Choroid plexus epithelial cell (primary cell): ENCODE measurements at places on chromosomes 11 and 22.

DNA sequence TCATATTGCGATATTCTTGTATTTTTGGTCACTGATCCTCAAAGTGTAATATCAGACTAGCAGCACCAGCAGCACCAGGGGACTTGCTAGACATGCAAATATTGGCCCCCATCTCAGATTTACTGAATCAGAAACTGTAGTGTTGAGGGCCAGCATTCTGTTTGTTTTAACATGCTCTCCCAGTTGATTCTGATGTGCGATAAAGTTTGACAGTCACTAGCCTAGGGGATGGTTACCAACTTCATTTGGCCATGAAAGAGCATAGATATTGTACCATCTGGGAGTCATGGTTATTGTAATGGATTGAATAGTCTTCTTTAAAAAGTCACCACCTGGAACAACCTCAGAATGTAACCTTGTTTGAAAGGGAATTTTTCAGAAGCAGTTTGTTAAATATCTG is 1090.4 kb upstream of the RAG2 start:
- no peak for DNase-seq

DNA sequence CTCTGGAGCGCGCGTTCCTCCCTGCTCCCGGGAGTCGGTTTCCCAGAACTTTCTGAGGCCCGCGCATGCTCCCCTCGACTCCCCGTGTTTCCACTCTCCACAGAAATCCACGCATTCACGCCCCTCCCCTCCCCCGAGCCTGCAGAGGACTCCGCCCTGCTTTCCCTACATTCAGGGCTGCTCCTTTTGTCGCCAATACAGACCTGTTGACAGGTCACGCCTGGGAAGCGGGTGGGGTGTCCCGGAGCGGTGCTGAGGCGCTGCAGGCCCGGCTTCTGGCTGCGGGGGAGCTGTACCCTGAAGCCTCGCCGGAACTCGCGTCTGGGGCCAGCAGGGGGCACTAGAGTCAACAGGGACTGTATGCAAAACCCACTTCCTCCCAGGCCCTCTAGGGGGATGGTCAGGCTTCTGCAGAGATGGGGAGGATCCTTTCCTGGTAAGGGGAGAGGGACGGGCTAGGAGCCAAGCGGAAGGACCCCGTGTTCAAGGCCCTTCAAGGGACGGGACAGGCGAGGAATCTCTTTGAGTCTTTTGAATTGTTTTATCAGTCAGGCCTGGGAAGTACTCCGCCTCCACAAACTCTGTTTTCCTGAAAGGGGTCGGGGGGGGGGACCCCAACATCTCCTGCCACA is at the start of gene PRAME:
Gene PRAME, minus strand, starts transcription at position 294 of the 632 bp plus-strand sequence. CDS start 2,433 bp downstream, outside the sequence.
- DNase-seq, result peak; percentile 55

DNA sequence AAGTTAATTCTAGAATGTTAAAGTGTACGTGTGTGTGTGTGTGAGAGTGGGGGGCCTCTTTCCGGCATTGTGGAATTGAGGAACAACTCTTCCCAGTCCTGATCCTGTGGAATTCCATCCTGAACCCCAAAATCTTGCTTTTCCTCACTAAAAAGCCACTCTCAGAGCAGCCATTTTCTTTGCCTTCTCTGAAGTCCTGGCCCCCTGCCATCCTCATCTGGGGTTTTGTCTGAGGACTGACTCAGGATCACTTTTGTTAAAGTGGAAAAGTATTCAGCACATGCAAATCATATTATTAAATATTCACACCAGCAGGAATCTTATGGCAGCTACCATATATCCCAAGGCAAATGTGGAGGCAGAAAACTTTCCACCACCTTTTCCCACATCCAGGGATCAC is 3.8 kb downstream of the SCN4B start:
- DNase-seq, result no peak

- peak; percentile 55 for DNase-seq
Measured at GRCh38 chr11:73402834-73403185, 26.6 kb downstream of the RELT start.

DNA sequence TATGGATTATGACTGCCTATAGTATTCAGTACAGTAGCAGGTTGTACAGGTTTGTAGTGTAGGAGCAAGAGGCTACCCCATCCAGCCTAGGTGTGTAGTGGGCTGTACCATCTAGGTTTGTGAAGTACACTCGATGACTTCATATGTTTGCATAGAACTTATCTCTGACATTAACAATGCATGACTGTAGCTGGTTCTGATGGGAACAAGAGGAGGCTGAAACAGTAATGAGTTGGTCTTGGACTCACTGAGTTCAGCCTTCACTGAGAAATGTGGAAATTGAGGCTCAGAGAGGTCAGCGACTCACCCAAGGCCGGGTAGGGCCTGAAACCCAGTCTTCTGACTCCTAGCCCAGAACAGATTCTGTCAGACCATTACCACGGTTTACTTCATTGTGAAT is 13.0 kb downstream of the MYO7A start:
- peak; percentile 65 for DNase-seq

GRCh38 chr11:112637076-112637475 is 324.1 kb upstream of the NCAM1 start:
- DNase-seq, result no peak

GRCh38 chr22:50112151-50113118 is 22.6 kb downstream of the MOV10L1 start:
- peak; percentile 94 for DNase-seq

GRCh38 chr11:103773537-103773936 is 262.9 kb upstream of the DDI1 start:
- DNase-seq, result no peak

GRCh38 chr11:8352103-8352875 is 88.6 kb upstream of the LMO1 start:
- DNase-seq, result peak; percentile 13

- DNase-seq, result no peak
Measured at GRCh38 chr22:19578180-19579004, 54.2 kb upstream of the CLDN5 start.

GRCh38 chr11:8038811-8039529 is 42.0 kb upstream of the TUB start:
- DNase-seq, result no peak

DNA sequence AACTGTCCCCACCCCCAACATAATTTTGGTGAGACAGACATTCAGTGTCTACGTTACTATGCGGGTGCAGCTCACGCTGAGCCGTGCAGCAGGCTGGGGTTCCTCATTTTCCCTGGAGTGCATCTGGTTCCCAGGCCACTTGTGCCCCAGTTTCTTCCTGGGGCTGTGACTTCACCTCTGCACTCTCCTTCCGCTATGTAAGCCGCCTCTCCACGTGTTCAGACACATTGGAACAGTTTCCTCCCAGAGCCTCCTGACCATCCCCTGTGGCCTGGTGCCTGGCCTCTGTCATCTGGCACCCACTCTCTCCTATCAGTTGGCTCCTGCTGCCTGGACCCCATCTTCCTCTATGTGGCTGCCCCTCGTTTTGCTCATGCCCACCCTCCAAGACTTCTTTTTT is 46.2 kb upstream of the A4GALT start:
- no peak for DNase-seq

GRCh38 chr11:93689240-93689639 is 27.8 kb downstream of the CEP295 start:
- DNase-seq, result no peak

GRCh38 chr11:44899959-44900358 is 50.7 kb downstream of the TP53I11 start:
- DNase-seq, result peak; percentile 66

GRCh38 chr11:129700701-129701100 is 114.9 kb upstream of the TMEM45B start:
- no peak for DNase-seq

DNA sequence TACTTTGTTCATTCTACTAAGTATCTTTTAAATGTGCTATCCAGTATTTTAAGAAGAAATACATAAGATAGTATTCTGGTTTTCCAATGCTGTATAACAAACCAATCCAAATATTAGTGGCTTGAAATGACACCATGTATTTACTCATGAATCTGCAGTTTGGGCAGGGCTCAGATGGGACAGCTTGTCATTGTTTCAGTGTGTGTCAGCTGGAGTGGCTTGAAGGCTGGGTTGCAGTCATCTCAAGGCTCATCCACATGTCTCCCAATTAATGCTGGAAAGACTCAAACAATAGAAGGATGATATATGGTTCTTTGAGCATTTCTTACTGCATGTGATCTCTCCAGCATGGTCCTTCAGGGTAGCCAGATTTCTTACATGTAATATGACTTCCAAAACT is 146.2 kb downstream of the ARHGAP42 start:
- DNase-seq, result no peak

GRCh38 chr22:30829901-30830550 is 135.4 kb downstream of the OSBP2 start:
- peak; percentile 75 for DNase-seq

GRCh38 chr11:57203359-57203758 is 21.6 kb downstream of the LRRC55 start:
- DNase-seq, result no peak

GRCh38 chr22:22579869-22580604 is 21.0 kb upstream of the PRAME start:
- no peak for DNase-seq

DNA sequence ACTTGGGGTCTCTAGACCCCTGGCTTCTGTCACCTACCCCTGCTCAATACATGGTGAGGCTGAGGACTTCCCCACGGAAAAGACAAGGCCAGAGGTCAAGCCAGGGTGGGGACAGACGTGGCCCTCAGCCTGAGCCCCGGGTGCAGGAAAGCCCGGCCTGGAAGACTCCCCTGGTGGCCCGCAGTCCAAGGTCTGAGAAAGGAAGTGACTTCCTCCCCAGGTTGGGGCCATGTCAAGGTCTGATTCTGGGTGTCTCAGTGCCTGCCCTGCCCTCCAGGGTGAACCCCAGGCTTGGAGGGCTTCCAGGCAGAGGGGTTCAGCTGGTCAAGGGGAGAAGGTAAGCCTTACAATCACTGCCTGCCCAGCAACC is 3.9 kb downstream of the CTSD start:
- no peak for DNase-seq

- DNase-seq, result peak; percentile 63
Measured at GRCh38 chr11:33557201-33557600, 143.4 kb downstream of the C11orf91 start.

DNA sequence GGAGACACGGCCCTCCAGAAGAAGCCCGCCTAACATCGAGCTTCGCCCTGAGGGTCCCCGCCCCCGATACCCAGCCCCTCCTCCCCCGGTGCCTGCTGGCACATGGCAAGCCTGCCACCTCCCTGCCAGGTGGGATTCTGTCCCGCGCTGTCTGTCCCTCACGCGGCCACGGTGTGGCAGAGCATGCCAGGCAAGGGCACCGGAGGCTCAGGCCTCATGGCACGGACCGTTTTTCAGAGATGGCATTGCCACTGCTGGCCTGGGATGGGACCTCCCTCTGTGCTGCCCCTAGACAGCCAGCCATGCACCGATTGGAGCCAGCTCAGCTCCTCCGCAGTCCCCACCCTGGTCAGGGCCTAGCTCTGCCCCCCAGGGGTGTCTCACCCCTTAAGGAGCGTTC is 19.4 kb downstream of the MRPL23 start:
- DNase-seq, result no peak

DNA sequence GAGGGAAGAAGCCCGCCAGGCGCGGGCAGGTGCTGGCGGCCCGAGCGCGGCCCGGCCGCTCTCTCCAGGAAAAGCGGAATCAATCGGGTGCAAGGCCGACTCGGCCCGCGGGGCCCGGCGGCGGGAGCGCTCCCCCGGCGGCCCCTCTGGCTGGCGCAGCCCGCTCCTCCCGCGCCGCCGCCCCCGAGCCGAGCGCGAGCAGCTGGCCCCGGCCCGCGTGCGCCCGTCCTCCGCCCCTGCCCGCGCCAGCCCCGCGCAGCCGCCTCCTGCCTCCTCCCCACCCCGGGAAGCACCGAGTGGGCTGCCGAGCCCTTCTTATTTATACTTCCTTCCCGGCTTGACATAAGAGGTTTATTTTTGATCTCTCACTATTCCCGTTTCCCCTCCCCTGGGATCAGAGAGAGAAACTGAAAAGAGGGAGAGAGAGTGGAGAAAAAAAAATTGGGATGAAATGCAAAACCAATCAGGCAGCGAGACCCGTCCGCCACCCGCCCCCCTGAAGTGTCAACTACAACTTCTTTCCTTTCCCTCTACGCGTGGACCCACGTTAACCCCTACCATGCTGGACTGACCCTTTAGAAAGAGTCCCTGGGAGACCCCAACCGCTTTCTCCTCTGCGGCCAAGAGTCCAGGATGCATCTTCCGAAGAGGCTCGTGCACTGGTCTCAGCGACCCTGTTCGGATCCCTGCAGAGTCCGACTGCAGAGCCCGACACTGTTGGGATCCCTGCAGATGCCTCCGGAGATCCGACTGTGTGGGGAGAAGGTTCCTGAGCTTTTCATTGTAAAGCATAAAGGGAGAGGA is at the start of gene ADAMTS8:
Gene ADAMTS8, minus strand, starts transcription at position 294 of the 804 bp plus-strand sequence. CDS start 323 bp downstream, outside the sequence.
- no peak for DNase-seq

- DNase-seq, result no peak
Measured at GRCh38 chr11:119337581-119338317, 2.9 kb downstream of the C1QTNF5 start.

DNA sequence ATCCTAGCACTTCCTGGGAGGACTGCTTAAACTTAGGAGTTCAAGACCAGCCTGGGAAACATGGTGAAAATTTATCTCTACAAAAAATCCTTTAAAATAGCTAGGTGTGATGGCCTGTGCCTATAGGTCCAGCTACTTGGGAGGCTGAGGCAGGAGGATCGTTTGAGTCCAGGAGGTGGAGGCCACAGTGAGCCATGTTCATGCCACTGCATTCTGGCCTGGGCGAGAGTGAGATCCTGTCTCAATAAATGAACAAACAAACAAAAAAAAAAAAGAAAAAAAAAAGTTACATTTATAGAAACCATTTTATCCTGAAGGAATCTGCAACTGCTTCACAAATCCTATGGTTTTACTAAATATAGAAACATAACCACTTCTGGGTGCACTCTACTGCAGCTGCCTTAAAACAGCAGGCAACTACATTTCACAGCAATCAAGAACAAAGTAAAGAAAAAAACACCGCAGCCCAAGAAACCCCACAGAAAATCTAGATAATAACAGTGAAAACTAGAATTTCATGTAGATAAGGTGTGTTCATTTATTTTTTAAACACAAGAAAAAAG is 75.9 kb upstream of the GAB2 start:
- DNase-seq, result no peak

- DNase-seq, result no peak
Measured at GRCh38 chr22:17549183-17549582, 14.1 kb upstream of the SLC25A18 start.

DNA sequence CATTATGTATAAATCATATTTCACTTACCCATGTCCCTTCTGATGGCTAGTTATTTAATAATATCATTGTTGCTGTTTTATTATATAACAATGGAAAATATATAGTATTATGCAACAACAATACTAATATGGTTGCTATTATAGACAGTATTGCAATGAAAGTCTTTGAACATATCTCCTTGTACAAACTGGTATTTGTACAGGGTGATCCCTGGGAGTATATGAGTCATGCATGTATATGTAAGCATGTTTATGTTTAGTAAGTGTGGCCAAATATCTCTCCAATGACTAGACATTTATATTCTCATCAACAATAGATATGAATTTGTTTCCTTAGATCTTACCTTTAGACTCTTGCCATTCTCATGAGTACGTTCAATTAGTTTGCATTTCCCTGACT is 55.9 kb downstream of the KCNC1 start:
- DNase-seq, result peak; percentile 84

- peak; percentile 11 for DNase-seq
Measured at GRCh38 chr11:456533-456932, 6.5 kb downstream of the PTDSS2 start.

DNA sequence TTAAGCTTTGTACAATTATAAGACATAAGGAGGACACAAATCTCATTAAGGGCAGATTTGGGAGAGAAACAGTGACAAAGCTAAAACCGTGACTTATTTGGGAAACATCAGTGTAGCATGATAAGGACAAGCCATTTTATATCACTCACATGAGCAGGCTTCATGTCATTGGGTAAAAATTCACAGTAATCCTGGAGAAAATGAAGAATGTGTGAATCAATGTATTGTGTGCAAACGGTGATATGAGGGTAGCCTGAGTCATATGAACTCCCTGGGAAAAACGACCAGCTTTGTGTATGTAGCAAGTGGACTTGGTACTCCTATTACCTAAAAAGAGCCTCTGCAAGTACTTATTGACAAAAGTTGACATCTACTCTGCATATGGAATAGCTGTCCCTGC is 6.0 kb upstream of the TRIM34 start:
- DNase-seq, result peak; percentile 54
